ENCODE measurements at places on chromosomes 6 and 20.

DNA sequence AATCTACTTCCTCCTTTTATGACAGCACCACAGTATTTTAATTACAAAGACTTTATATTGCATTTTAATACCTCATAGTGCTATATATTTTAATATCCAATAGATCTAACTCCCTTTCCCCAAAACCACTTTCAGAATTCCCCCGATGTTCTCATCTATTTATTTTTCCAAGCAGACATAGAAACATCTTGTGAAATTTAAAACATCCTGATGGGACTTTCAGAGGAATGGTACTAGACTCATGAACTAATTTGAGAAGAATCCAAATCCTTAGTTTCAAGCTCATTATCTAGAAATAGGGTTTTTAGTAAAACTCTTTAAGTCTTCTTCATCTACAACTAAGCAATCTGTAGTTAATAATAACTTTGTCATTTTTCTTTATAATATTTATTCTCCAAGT lies 97.0 kb downstream of the TRERF1 start:
- no peak for DNase-seq

- DNase-seq = no peak
These were observed 3.6 kb upstream of the HSPA12B start for GRCh38 chr20:3728876-3729275.

GRCh38 chr6:113994934-113995342 lies 24.0 kb upstream of the HDAC2 start:
- DNase-seq = peak; percentile 21

DNA sequence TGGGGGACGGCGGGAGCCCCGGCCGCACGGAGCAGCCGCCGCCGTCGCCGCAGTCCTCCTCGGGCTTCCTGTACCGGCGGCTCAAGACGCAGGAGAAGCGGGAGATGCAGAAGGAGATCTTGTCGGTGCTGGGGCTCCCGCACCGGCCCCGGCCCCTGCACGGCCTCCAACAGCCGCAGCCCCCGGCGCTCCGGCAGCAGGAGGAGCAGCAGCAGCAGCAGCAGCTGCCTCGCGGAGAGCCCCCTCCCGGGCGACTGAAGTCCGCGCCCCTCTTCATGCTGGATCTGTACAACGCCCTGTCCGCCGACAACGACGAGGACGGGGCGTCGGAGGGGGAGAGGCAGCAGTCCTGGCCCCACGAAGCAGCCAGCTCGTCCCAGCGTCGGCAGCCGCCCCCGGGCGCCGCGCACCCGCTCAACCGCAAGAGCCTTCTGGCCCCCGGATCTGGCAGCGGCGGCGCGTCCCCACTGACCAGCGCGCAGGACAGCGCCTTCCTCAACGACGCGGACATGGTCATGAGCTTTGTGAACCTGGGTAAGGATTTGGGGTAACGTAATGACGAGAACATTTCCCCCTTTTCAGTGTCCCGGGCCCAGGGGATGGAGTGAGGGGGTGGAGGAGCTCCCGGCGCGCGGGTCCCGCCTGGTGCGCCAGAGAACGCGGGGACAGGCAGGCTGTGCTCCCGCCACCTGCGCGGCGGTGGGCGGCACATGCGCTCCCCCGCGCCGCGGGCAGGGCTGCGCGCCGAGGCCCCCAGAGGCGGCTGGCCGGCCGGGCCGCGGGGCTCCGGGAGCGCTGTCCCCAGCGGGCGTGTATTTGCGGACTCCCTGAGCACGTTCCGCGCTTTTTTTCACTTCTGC lies 1.4 kb downstream of the BMP6 start:
- no peak for DNase-seq

- no peak for DNase-seq
These were observed 669.9 kb upstream of the ID4 start for GRCh38 chr6:19167251-19167650.

GRCh38 chr20:5065166-5065878 lies 54.4 kb downstream of the PCNA start:
- no peak for DNase-seq

- no peak for DNase-seq
These were observed 1.4 kb downstream of the CTSZ start for GRCh38 chr20:59005523-59006166.

DNA sequence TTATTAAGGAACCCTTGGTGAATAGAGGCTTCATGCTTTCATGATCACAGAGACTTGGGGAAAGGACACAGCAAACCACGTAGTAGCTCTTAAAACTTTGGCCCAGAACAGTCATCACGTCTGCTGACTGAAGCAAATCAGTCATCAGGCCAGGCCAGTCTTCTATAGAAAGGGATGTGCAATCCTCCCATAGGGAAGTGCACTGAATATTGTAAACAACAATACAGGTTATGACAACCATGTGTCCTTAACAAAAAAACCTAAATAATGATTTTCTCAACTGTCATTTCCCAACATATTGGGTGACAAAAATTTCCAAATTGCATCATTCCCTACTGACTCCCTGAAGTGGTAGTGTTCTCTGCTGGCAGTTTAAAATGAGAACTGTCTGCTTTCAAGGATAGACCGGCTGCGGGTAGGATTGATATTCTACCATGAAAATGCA lies 388.2 kb upstream of the CITED2 start:
- no peak for DNase-seq

DNA sequence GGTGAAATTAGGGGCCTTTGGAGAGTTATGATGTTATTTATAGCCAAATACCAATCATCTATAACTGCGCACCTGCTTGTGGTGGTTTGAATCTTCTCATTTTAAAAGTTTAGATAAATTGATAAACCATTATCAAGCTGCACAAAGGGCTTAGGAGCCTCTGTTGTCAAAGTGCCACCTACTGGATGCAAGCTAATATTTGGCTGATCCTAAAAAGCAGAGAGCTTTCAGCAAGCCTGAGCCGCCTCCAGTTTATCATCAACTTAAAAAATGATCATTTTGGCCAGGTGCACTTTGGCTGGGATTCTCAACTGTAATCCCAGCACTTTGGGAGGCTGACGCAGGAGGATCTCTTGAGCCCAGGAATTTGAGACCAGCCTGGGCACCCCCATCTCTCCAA lies 58.5 kb upstream of the ATXN1 start:
- DNase-seq = no peak

DNA sequence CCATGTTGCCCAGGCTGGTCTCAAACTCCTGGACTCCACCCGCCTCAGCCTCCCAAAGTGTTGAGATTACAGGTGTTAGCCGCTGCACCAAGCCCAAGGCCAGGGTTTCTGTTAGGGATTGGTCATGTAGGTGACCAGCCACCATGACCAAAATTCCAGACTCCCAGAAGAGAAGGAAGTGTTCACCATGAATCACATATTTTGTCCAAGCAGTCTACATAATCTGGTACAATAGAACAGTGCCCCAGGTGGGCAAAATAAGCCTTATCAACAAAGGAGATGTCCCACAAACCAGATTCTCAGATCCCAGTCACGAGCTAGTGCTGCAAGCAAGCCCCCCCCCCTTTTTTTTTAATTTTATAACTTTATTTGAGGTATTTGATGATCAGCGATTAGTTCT lies 20.0 kb downstream of the ZNF341 start:
- no peak for DNase-seq

- no peak for DNase-seq
These were observed 11.5 kb downstream of the MAPK14 start for GRCh38 chr6:36039112-36039511.

- no peak for DNase-seq
These were observed 372.7 kb upstream of the SULF2 start for GRCh38 chr20:48158014-48158413.

GRCh38 chr6:141451511-141452353 lies 681.0 kb upstream of the GJE1 start:
- no peak for DNase-seq

- DNase-seq = no peak
These were observed 123.6 kb upstream of the LRFN2 start for GRCh38 chr6:40710626-40711330.

DNA sequence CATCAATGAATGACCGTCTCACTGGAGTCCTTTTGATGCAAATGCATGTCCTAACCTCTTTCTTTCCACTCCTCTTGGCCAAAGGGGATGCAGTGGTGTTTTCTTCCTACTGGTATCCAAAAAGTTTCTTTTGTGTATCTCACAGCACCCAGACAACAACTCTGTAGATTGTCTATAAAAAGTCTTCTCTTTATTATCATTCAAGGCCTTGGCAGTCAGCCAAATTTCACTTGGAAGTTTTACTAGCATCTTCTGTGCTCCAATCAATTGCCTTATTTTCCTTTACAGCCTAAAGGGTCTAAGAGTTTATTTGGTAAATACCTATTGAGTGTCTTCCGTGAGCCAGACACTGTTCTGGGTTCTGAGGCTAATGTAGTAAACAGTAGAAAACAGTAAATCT lies 150.2 kb upstream of the RNF217 start:
- no peak for DNase-seq

DNA sequence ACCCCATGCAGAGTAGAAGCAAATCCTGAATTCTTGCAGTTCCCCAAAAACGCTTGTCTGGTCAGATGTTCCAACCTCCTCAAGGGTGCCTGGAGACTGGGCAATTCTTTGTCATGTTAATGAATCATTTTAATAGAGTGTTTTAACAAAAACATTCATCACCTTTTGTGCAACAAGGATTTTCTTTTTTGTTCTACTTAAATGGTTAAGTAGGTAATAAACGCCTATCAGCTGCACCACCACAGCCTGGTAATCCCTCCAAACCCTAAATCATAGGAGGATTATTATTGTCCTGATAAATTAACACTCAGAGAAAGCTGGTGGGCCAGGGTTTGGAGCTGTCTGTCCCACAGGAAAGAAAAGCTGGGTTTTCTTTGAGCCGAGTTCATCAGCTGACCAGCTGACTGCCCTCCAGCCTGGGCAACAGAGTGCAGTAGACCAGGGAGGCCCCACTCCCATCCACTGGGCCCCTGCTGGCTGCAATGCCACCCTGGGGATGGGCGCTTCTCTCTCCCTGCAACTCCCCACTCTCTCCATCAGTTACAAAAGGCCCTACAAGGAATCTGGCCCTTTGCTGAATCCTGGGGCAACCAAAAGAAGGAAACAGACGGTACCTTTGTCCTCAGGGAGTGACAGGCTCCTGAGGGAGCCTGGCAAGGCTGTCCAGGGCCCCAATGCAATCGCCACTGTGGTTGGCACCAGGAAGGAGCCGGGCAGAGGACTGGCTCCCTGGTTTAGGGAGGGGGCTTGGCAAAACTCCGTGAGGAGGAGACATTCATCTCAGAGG lies 23.1 kb upstream of the BMP7 start:
- no peak for DNase-seq

GRCh38 chr6:127392301-127392700 lies 48.9 kb upstream of the ECHDC1 start:
- no peak for DNase-seq

DNA sequence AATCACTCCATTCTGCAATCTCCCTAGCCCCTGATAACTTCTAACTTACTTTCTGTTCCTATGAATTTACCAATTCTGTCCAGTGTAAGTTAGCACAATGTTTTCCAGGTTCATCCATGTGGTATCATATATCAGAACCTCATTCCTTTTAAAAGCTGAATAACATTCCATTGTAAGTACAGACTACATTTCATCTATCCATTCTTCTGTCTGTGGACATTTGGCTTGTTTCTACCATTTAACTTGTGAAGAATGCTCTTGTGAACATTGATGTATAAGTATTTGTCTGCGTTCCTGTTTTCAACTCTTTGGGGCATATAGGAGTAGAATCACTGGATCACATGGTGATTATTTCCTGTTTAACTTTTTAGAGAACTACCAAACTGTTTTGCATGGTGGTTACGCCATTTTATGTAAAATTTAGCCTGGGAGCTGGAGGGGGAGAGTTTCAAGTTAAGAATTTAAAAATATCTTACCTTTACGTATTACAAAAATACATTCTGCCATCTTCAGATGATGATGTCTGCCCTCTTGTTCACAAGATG lies 156.5 kb downstream of the BTBD3 start:
- DNase-seq = no peak

GRCh38 chr6:137659871-137660270 lies 165.7 kb upstream of the OLIG3 start:
- DNase-seq = no peak

GRCh38 chr6:69900869-69901268 lies 34.5 kb downstream of the COL19A1 start:
- DNase-seq = no peak

DNA sequence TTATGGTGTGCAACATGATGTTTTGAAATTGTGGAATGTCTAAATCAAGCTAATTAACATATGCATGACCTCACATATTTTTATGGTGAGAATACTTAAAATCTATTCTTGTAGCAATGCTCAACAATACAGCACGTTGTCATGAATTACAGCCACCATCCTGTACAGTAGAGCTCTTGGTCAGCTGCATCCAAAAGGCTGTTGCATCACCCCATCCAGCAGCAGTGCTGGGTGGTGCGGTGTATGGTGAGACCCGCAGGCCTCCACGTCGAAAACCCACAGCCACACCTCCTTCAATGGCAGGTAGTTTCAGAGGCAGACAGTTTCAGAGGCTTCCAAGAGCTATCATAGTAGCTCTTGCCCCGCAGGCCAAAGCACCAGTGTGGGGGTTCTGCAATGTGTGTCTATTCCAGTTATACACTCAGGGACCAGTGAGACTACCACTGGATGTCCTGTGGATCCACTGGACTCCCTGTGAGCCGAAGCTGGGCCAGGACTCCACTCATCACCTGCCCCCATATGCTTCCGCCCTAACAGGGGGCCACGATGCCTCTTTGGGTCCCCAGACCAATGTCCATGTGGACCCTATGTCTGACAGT lies 23.4 kb downstream of the PACSIN1 start:
- DNase-seq = no peak

- DNase-seq = no peak
These were observed 10.4 kb downstream of the ZSWIM3 start for GRCh38 chr20:45867819-45868176.

DNA sequence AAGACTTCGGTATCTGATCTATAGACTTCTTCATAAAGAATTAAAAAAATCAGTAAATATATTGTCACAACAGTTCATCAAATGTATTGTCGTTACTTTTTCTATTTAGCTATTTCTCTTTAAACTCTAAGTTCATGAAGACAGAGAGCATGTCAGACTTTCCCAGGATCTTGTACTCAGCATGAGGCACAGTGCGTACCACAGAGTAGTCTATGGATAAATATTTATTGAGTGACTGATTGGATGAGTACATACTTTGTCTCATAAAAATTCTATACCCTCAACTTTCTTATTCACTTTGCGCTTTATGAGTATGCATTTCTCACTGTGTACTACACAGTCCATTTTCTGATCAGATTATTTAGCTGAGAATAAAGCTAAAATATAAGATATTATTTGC lies 1284.4 kb upstream of the ADGRB3 start:
- no peak for DNase-seq

DNA sequence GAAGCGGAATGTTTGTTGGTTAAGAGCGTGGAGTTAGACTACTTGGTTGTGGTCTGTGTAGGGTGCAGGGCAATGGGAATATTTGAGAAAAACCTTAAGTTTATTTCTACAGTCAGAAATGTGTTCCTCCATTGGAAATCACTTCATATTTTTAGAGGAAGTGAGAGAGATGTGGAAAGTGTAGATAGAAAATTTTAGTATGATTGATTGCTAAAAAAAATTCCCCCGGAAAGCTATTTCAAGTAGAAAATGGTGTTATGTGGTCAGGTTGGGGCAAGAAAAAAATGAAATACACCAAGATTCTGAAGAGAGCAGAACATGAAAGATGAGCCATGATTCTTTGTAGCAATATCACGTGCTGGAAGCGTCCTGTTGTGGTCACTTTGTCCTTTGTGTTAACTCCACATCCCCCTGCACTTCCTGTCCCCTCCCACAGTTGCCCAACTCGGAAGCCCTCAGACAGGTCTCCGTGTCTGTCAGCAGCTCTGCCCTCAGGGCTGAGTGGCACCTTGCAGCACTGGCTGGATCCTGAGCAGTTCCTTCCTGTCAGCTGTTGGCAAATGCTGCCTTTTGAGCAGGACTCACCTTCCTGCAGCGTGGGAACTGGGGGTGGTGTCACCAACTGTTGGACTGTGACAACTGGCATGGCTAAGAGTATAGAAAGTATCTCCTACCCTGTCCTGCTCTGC lies 137.5 kb upstream of the SLC24A3 start:
- no peak for DNase-seq

Data from T-helper 2 cell treated with Interferon-gamma antibody and Interleukin-4, amounts not matched to agents 5 μg/mL and 100 μg/mL, for 36 hours (primary cell).